ENCODE measurements at places on chromosomes 4 and X.

DNA sequence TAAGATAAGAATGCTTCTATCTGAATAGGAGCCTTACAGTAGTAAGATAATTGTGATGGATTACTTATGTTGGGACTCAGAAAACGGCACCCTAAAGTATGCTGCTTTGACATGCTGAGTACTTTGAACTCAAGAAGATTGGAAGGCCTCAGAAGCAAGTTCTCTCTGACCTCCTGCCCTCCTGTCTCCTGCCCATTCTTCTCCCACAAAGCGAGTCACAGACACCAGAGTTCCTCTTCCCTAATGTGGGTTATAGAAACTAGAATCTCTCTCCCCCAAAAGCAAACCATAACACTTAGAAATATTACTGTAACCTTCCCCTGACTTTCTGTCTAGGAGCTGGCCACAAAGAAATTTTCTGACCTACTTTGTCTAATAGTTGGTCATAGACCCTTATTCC, 76.5 kb downstream of the DDIT4L start:
- no peak for DNase-seq

DNA sequence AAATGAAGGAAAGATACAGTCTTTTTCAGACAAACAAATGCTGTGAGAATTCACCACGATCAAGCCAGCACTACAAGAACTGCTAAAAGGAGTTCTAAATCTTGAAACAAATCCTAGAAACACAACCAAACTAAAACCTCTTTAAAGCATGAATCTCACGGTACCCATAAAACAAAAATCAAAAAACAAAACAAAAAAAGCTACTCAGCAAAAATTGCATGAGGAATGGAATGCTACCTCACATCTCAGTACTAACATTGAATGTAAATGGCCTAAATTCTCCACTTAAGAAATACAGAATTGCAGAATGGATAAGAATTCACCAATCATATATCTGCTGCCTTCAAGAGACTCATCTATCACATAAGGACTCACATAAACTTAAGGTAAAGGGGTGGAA, 300.1 kb downstream of the NAF1 start:
- no peak for DNase-seq

- DNase-seq: no peak
These were observed 66.3 kb upstream of the GAB1 start for GRCh38 chr4:143270256-143270838.

GRCh38 chr4:108821351-108821930, 58.6 kb upstream of the ETNPPL start:
- no peak for DNase-seq

GRCh38 chr4:187286525-187286924, 562.9 kb upstream of the FAT1 start:
- DNase-seq: no peak

GRCh38 chr4:97238956-97239666, 904.2 kb downstream of the STPG2 start:
- no peak for DNase-seq

GRCh38 chrX:154749856-154750255, 1.0 kb downstream of the GAB3 start:
- DNase-seq: no peak

GRCh38 chrX:114134465-114134864, 449.4 kb upstream of the HTR2C start:
- no peak for DNase-seq

GRCh38 chrX:125151146-125151545, 168.5 kb upstream of the TEX13C start:
- no peak for DNase-seq

DNA sequence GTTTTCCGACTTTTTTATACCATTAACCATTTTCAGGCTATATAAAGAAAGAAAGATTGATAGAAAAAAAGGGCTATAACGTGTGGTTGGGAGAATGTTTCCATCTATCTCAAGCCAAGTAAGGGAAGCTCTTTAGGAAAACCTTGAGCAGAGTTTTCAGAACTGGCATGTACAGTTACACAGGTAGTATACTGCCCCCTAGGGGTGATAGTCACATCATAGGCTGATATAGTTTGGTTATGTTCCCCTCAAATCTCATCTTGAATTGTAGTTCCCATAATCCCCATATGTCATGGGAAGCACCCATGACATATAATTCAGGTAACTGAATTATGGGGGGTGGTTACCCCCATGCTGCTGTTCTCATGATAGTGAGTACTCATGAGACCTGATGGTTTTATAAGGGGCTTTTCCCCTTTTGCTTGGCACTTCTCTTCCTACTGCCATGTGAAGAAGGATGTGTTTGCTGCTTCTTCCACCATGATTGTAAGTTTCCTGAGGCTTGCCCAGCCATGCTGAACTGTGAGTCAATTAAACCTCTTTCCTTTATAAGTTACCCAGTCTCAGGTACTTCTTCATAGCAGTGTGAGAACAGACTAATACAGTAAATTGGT, 186.8 kb downstream of the TMA16 start:
- no peak for DNase-seq

DNA sequence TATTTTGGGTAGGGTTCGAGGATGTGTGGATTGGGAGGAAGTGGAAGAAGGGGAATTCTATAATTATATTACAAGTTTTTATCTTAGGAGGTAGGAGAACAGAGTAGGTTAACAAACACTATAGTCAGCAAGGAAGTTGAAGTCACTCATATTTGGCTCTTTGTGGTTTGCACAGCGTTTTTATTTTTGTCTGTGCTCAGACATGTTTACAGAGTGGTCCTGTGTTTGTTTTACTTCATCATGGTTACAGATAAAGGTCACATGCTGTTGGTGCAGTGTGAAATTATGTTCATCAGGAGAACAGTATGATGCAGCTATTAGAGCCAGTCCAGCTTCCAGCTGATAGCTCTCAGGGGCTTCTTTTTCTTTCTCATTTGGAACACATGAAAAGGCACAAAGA, 299.9 kb upstream of the SFRP2 start:
- DNase-seq: no peak

GRCh38 chr4:39114436-39114835, 52.4 kb downstream of the KLHL5 start:
- DNase-seq: no peak

DNA sequence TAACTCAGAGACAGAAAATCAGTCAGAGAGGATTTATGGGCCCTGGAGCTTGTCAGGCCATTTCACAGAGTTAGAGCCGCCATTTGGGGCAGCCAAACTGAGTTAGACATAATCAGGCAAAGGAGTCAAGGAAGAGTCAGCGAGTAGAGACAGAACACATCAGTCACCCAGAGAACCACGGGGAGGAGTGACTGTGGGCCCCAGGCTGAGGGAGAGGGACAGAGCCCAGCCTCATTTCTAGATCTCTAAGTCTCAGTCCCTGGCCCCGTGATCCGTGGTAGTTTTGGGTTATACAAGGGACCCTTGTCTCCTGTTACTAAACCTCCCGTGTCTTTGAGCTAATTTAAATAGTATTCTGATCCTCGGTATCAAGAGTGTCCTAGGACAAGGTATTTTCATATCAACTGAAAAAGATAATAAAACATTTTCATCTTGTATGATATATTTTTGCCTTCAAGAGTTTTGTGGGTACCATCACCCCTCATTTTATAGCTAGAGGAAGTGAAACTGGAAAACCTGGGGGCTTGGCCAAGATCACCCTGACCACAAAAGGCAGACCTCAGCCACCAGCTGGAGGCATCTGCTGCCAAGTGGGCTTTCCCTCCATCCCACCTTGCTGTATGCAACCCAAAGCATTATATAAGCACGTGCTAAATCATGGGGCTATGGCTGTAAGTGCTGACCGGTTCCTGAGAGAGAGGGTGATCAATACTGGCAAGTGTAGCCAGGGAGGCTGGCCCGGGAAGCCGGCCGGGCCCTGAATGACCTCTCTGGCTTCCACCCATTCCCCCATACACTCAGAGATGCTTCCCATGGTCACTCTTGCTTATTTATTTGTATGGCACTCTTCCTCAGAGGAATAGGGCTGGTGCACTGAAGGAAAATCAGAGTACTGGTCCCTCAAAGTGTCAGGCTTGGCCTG, 204.1 kb downstream of the BCOR start:
- DNase-seq: no peak

- no peak for DNase-seq
These were observed 43.0 kb downstream of the CCDC158 start for GRCh38 chr4:76377911-76378310.

- no peak for DNase-seq
These were observed 2.9 kb downstream of the EDA start for GRCh38 chrX:69618803-69619202.

GRCh38 chr4:163606896-163607691, 112.6 kb downstream of the TMA16 start:
- no peak for DNase-seq

- no peak for DNase-seq
These were observed 253.8 kb downstream of the QDPR start for GRCh38 chr4:17258106-17258505.

DNA sequence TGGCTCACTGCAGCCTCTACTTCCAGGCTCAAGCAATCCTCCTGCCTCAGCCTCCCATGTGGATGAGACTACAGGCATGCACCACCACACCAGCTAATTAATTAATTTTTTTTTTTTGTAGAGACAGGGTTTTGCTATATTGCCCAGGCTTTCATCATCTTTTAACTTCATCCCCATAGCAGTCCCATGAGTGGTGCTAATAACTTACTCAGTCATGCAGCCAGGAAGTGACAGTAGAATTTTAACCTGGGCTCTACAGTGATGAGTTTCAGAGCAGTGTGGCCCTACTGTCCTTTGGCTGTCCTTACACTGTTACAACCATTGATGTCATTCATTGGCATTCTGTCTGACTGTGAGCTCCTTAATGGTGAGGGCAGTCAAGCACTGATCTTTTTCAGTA, 3.9 kb upstream of the OCIAD2 start:
- DNase-seq: no peak

- no peak for DNase-seq
These were observed 150.6 kb downstream of the PRDM5 start for GRCh38 chr4:120771907-120772306.

DNA sequence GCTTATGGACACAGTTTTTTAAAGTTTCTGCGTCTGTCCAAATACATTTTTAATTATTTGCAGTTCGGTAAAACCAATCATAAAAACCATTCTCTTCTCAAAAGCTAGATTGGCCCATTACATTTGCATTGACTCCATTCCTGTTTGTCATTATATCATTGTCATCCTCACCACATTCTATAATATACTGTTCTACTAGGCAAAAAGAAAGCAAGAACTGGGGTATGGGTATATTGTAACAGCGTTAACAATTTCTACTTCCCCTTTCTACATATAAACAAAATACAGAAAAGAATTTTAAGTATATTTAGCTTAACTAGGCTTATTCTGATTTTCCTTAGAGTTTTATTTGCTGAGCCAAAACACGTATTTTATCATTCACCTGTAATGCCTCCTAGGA, 91.8 kb downstream of the RAP1GDS1 start:
- DNase-seq: no peak

DNA sequence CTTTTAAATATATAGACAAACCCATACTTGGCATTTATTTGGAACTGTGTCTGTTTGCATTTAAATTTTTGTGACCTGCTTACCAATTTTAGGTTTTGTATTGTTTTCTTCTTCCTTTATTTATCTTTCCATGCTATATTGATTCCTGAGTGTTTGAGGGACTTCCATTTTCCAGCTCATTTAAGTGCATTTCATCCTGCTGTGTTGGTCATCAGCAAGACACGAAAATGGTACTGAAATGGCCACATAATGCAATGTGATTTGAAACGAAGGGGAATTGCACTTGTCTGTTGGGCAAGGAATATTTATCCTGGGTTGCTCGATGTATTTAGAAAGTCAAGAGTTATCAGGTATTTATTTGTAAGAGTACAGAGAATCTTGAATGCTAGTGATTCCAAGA, 524.3 kb upstream of the MAGEB2 start:
- DNase-seq: no peak

DNA sequence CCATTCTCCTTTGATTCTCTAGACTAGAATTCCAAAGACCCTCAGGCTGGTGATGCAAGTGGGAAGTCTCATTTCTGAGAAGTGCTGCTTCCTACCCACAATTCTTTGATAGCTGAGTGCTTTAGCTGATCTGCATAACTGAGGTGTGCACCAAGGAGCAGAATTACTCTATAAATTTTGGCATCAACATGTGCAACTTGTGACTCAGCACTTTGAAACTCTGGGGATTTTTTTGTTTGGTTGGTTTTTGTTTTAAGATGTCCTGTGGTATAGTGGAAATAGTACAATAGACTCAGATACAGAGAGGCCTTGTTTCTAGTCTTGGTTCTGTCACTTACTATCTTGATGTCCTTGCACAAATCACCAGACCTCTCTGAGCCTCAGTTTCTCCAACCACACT, 148.4 kb downstream of the AR start:
- DNase-seq: no peak

GRCh38 chrX:124117325-124117724, 155.8 kb downstream of the STAG2 start:
- no peak for DNase-seq

DNA sequence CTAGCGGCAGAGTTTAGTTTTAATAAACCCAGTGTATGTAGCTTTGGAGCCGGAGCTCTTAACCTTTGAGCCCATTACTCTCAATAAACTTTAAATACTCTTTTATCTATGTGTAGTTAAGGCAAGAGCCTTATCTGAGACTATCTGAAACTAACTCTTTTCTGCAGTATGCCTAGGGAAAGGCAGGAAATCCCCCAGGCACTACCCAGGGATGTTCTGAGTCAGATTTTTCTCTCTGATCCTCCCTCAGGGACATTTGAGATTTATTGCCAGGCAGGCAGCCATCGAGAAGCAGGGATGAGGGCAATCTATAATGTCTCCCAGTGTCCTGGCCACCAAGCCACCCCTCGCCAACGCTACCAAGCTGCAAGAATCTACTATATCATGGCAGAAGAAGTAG, 39.1 kb downstream of the HEPH start:
- DNase-seq: no peak

DNA sequence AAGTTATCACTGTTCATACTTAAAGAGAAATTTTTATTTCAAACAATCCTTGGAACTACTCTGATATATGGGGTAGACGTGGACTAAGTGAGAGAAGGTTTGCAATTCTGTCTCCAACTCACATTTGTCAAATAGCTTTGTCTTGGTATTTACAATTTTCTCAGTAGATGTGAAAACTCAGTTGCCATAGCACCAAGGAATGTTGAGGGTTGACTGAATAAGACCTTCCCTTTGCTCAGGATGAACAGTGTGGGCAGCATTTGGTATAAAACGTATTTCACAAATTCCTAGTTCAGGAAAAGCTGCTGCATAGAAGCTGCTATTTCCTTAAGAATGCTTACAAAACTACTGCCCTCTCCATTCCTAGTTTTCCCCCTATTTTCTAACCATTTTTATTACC, 399.5 kb downstream of the NKX6-1 start:
- DNase-seq: no peak

Measured in T1000 (cell line).